ENCODE measurements at places on chromosomes 6 and 20.

DNA sequence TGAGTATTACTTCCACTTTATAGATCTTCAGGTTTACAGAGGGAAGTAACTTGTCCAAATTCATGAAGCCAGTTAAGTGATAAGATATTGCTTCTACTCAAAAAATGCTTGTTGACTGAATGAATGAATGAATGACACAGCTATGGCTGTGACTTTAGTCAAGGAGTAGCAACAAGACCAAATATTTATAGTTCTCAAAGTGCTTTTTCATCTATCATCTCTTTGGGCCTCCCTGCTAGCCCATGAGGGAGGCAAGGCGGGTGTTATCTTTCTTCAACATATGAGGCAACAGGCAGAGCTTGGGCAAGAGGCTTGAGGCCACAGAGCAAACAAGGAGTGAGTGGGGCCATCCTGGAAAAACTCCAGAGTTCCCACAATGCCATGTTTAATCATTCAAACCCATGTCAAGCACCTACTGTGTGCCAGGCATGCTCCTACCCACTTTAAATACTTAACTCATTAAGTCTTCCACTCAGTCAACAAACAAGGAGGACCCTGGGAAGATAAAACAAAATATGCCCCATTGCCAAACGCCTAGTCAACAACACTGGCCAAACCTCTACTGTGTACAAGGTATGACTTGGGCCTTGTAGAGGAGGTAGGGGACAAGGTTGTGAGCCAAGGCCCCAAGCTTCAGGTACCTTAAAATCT lies 15.9 kb downstream of the BCL2L1 start:
- DNase-seq = no peak

GRCh38 chr20:32482442-32483261 lies 102.5 kb downstream of the NOL4L start:
- DNase-seq = peak; percentile 75

DNA sequence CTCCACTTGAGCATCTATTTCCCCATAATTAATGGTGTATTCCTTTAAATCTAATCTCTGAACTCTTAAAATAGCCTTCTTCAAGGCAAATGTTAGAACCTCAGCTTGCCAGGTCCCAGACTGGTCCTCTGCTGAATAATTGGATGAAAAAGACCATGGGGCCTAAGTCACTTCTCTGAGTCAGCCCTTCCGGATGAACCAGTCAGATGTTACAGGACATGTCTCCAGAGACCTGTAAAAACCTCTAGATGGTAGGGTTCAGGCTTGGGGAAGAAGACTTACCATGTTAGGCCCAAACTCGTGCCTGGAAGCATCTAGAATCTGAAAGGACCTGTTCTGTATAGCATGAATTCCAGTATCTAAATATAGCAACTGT lies 97.3 kb downstream of the CDKAL1 start:
- DNase-seq = no peak

GRCh38 chr6:102749210-102749971 lies 1355.9 kb downstream of the GRIK2 start:
- DNase-seq = no peak

- DNase-seq = no peak
Observed at GRCh38 chr6:101429270-101429669, 35.8 kb downstream of the GRIK2 start.

DNA sequence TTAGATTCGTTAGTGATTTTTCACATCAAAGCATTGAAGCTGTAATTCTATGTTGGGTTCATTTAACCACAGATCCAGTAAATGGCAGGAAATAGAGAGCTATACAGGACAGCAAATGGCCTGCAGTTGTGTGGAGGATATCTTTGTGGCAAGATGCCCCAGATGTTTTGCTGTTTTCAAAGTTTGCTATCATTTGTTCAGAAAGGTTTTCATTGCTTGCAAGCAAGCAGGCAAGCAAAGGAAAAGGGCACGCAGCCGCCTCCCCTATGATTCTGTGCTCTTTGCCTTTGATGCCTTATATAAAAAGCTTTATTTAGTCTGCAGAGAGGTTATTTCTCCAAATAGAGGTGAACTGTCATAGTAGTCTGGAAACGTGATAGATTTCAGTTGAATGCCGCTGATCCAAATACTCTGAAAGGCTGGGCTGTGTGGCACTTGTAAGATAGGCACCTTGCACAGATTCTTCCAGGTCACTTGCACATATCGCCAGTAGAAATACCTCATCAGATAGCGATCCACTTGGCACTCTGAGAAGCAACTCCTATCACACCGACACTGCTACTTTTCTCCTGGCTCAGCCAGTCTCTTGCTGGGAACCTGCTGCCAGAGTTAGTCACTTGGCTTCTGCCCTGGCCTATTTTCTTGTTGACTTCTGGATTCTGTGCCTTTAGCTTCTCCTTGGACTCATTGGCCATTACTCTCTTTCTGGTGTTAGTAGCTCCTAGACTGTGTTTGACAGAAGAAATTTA lies 66.4 kb downstream of the UTRN start:
- DNase-seq = no peak

GRCh38 chr20:35006009-35006408 lies 50.3 kb downstream of the MYH7B start:
- peak; percentile 6 for DNase-seq

GRCh38 chr6:137869549-137870307 lies 2.7 kb downstream of the TNFAIP3 start:
- no peak for DNase-seq

DNA sequence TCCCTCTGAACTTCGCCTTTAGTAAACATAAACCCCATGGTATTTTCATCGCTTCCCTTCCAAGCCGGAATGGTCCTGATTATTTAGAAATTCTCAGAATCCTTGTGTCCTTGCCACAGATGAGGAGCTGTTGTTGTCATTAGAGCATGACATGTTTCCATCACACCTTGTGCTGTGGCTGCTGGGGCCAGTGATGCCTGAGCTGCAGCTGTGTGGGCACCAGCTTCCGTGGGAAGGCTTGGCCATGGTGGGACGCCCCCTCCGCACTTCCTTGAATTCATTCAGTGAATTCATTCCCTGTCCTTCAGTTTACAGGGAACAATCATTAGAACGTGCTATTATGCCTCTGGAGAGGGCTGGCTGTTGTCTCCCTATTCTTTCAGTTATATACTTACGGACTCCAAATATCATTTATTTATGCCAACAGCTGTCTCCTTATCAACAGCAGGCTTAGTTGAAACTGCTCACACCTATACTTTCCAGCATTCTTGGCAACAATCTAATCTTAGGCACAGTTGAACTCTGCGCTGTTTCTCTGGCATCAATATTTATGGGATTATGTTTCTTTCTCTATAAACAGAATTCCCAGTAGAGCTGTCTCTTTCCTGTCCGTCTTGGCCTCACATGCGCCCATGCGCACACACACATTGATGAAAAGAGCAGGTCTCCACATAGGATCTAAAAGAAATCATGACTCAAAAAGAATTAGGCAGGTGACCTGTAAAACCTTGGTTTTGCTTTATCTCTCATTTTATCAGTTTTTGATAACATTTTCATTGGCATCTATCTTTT lies 9.0 kb downstream of the ADGRF1 start:
- DNase-seq = peak; percentile 20

DNA sequence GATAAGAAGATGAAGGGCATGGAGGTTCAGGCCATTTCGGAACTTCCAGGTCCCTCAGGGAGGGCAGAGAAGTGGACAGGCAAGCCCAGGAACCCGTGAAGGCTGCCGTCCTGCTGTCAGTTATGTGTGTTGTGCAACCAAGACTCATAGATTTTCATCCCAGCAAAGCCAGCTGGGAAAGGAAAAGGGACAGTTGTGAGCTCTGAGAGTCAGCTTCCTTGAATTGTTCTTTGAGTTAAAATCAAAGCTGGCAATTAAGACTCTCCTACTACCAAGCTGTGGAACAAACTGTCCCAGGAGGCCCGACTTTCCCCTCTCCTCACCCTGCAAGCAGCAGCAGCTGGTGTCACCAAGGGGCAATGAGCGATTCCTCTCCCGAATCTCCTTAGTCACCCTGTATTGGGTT lies 46.3 kb upstream of the IYD start:
- DNase-seq = no peak

DNA sequence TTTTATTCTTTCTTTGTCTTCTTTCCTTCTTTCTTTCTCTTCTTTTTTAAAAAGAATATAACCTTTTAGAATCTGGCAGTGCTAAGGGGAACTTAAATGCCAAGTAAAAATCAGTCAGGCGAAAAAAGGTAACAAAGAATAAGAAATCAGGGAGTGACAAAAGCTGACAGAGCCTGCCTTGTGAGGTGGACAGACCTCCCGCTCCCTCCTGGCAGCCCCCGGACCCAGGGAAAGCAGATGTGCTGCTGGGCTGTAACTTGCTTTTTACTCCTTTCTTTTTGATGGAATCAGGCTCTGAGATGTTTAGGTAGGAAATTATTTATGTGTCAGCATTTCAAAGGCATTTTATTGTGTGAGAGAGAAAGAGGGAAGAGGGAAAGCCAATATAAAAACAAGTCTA lies 95.5 kb upstream of the TRAF3IP2 start:
- DNase-seq = no peak

GRCh38 chr6:132368916-132369481 lies 32.3 kb downstream of the MOXD1 start:
- no peak for DNase-seq

DNA sequence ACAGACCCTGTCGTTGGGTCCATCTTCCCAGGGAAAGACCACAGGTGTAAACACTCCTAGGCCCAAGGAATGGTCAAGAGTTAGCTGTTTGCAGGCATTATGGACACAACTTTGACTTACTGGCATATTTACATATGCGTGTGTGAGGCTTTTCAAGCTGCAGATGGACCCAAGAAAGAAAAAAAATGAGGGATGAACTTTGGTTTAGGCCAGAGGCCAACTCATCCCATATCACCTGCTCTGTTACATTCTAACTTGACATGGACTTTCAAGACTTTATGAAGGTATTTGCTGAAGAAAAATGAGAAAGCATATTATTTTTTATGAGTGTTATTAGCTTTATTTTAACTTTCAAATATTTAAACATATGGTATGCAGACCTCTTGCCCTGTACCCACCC lies 6.9 kb downstream of the COL19A1 start:
- no peak for DNase-seq

DNA sequence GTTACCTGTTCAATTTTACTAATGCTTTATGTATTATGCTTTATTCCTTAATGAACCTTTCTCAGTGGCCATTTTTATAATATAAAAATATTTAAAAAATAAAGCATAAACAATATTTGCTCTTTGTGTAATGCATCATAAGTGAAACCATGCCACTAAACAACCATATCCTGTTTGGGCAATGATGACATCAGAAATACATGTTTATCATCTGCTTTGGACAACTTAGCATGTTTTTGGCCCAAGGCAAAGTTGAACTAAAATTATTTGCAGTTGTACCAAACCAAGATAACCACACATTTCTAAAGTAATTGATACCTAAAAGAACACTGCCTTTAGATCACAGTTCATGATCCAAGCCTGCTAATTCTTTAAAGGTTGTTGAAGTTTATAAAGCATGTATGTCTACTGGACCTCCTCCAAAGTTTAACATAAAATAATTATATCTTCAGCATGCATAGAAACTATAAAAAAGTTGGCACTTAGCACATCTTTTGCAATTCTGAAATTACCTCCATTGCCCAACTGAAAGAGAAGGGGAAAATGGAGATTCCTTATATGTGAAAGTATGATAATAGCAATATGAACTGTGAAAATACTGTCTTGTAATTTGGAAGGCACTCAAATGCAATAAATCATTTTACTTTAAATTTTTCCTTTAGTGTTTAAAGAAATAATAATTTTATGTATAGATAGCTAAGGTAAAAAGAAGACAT lies 325.6 kb upstream of the RUNX2 start:
- no peak for DNase-seq

GRCh38 chr20:53487461-53488200 lies 106.0 kb downstream of the ZNF217 start:
- no peak for DNase-seq

- DNase-seq = peak; percentile 69
Observed at GRCh38 chr6:149060985-149061760, 256.3 kb upstream of the TAB2 start.
